Naive thymus-derived CD8-positive, alpha-beta T cell (primary cell): ENCODE measurements at places on chromosomes 7 and 10.

- DNase-seq: no peak
Observed at GRCh38 chr7:82841828-82842227, 320.9 kb downstream of the PCLO start.

GRCh38 chr7:5590596-5591277 lies 167.1 kb upstream of the TNRC18 start:
- DNase-seq: no peak

DNA sequence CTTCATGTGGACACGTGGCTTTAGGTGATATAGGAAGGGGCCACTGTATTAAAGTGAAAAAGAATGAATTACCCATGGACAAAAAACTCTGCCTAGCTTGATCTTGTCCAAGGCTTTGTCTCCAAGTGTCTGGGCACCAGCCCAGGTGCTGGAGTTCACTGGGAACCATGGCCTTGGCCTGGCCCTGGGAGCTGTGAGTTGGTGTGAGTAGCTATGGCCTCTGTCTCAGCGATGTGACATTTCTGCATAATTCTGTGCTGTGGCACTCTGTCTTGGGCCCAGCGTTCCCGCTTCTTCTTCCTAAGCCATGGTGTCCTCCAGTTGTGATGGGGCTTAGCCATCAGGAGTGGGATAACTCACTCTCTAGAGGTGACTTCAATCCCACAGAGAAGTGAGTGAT lies 119.0 kb upstream of the PPP2R2D start:
- DNase-seq: no peak

- DNase-seq: no peak
Observed at GRCh38 chr7:122572706-122573105, 126.2 kb downstream of the RNF133 start.

- DNase-seq: no peak
Observed at GRCh38 chr10:97153270-97153850, 32.4 kb downstream of the SLIT1 start.

DNA sequence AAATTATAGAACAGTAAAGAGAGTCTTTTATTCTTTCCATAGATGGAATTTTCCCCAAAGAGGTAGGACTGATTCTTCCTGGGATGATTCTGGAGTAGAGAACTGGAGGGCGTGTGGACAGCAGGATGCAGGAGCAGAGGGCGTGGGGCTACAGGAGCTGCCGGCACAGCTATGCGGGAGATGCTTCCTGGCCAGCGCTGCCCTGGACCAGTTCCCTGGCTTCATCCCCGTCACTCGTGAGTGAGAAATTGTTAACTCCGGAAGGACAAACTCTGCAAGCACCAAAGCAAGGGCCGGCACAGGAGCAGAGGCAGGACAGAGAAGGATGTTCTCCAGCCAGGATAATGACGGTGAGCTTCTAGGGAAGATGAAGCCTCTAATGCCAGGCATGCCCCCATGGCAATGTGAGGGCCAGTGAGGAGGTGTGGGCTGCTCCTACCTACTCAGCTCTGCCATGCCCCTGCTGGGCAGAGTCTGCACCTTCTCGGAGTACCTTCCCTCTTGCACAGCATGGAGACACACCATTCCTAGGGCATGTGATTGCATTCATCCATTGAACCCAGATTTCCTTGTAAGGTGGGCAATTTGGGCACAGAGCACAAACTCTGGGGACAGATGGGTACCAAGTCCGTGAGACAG lies 760.9 kb upstream of the IGFBP3 start:
- DNase-seq: no peak

DNA sequence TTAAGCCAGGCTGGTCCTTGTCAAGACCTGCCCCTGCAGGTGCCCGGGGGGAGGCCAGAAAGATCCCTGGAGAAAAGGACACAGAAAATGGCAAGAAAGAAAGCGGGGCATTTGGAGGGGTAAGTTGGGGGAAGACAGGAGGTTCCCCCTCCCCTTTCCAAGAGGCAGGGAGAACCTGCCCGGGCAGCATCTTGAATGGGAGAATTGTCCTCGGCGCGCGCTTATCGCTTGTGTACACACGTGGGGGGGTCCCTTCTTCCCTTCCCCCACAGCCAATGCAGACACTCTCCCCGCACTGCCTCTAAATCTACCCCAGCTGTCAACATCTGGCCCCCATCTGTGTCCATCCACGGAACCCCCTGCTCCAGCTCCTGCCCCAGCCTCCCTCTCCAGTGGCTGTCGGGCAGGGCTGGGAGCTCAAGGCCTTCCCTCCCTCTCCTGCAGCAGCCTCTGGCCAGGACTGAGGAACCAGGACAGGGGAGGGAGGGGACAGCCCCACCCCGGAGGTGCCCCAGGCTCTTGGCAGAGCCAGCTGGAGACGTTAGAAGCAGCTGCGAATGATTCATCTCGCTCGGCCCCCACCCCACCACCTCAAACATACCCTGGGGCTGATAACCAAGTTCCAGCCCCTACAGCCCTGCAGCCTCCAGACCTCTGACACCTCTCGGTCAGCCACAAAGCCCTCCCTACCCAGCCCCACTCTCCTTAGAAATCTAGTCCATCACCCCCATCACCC lies 25.3 kb downstream of the EPHB4 start:
- DNase-seq: no peak
